ENCODE measurements at places on chromosomes 7 and 10.
A peak's percentile ranks its signal among the peaks of the same experiment; 100 is the strongest.

DNA sequence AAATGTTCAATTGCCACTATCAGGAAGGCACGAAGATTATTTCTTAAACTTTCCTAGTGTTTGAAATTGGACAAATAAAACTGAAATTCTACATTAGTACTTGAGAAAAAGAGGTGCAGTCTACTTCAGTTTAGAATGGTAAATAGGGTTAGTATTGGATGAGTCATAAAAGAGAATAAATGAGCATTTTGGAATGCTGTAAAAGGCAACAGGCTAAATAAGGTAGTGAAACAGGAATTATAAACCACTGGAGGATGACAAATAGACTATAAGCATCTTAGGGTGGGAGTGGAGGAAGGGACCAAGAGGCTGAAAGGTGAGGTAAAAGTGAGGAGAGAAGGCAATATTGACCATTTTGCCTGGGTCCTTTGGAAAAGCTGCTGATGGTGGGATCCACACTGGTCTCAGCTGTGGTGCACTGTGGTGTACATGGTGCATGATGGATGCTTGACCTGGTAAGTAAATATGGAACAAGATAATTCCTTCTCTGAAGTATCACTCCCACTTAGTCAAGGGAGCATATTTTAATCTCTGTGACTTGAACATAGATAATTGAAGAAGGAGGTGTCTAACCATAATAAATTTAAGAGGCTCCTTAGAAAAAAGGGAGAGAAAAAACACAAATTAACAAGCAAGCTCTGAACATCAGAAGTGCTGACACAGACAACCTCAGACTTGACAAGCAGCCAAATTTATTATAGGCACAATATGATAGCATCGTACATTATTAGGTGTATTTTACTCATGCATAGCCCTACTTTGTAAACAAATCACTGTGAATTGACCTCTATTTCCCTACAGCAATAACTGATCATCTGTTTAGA, 76.4 kb upstream of the SCIN start:
- no peak for DNase-seq

DNA sequence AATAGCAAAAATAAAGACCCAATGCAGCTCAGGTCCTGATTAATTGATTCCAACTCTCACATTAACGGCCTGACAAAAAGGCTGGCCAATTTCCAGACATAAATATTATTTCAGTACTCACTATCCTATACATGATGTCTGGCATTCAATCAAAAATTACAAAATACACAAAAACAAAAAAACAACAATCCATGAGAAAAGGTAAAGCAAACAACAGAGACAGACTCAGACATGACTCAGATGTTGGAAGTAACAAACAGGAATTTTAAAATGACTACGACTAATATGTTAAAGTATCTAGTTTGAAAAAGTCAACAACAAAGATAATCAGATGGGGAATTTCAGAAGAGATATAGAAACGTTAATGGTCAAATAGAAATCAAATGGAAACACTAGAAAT, 152.8 kb downstream of the AMPH start:
- no peak for DNase-seq

DNA sequence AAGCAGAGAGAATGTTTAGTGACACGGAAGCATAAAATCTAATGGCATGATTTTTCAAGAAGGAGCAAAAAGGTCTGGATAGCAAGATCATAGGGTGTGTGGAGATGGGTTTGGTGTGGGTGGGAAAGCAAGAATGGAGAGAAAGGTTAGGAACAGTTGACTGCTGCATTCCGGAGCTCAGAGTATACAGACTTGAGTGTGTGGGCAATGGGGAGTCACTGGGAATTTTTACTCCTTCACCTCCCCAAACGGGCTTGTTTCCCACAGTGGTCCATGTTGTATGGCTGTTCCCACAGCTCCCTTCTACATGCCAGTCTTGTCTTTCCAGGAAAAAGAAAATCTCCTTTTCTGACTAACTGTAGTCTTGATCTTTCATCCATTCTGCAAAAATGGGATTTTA, 122.1 kb downstream of the CDK6 start:
- DNase-seq, result no peak

- no peak for DNase-seq
Measured at GRCh38 chr10:50398381-50398780, 147.1 kb upstream of the ASAH2 start.

GRCh38 chr7:119343289-119343688, 929.7 kb upstream of the KCND2 start:
- no peak for DNase-seq

GRCh38 chr10:78861529-78862327, 207.0 kb upstream of the ZMIZ1 start:
- DNase-seq, result no peak

DNA sequence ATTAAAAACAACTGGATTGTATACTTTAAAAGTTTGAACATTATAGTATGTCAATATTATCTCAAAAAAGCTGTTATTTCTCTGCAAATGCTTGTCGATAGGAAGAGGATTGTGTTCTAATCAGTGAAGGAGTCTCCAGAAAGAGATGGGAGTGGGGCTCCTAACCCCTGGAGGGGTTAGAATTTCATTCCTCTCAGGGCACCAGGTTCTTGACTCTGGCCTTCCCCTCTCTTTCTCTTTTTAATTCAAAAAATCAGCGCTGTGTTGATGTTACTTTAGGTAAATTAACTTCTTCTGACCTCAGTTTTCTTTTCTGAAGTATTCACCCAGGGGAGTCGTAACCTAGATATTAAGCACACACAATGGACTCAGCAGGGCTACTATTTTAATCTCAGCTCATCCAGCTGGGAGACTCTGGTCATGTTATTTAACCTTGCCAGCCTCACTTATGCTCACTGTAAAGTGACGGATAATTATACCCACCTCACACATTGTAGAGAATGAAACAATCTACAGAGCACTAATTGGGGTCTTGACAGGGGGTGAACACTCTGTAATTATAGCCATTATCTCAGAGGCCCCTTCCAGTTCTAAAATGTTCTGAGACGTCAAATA, 59.4 kb downstream of the GCC1 start:
- DNase-seq, result no peak

GRCh38 chr7:129163875-129164544, 19.5 kb downstream of the TSPAN33 start:
- no peak for DNase-seq

DNA sequence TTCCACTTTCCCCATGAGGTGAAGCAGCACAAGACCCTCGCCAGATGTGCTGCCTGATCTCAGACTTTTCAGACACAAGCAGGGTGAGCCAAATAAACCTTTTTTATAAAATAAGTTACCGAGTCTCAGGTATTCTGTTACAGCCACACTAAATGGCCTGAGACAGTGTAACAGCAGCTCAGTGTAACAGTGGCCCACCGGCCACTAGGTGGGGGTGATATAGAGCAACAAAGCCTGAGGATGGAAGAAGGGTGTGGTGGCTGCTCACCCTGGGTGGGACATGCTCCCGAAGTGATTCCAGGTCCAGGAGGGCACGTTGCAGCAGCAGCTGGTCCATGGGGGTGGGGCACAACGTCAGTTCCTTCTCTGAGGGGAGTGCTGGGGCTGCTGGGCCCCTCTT, 44.6 kb downstream of the BMS1 start:
- no peak for DNase-seq

DNA sequence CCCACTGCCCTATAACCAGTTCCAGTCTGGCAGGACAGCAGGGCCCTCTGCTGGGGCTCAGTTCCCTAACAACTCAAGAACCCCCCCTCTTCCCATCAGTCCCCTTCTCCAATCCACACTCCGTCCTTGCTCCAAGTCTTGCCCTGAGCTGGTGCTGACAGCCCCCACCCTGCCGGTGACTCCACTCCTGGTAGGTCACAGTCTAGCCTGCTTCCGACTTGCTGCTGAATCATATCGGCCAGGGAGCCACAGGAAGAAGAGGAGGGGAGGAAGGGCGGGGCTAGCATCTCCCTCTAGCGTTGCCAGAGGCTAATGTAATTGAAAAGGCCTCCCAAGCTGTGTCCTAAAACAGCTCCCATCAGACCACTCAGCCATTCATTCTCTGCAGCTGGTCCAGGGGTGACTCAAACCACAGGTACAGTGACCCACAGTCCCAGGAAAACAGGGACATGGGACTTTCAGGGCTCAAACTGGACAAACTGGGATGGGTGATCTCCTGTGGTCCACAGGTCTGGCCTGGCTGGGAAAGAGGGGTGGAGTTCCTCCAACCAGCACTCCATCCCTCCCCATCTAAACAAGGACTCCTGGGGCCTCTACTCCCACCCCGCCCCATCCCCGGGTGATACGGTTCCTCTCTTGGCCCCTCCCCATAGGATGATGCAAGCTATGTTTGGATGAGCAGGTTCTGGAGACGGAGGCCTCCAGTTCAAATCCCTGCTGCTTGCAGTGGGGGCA, 158.8 kb downstream of the SH3PXD2A start:
- peak; percentile 69 for DNase-seq

DNA sequence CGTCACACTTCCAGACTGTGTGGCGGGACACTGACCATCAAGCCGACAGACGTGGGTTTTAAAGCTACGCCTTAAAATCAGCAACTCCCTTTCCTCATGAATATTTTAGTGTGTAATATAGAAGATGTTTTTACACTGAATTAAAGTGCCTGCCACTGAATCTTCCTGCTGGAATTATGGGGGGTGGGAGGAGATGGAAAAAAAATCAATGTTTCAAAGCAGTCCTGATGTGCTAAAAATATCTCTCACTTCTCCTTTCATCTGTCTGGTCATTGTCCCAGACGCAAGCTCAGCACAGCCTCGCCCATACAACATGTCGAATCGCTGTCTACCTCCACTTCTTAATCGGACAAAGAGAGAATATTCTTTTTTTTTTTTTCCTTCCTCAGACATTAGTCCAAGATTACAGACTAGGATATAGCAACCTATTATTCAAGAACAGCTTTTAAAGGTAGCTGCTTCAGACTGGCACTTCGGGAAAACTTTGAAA, 165.1 kb upstream of the KLF14 start:
- DNase-seq, result no peak

GRCh38 chr7:93566876-93567275, 7.6 kb downstream of the CALCR start:
- DNase-seq, result no peak

DNA sequence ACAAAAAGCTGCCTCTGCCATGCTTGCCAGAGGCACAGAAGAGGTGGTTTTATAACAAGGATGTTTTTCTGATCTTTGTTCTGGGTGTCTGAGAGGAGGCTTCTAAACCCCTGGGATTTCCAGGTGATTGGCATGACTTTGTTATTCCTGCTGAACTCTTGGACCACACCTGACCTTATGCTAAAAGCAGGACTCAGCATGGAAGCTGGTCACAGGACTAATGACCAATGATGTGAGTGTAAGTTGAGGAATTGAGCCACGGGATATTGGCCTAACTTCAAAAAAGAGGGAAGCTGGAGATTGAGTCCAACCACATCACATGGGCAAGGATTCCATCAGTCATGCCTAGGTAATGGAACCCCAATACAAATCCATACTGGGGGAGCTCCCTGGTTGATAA, 437.9 kb downstream of the POM121L12 start:
- DNase-seq, result no peak

- DNase-seq, result no peak
Measured at GRCh38 chr7:154817224-154817896, 185.6 kb downstream of the PAXIP1 start.

DNA sequence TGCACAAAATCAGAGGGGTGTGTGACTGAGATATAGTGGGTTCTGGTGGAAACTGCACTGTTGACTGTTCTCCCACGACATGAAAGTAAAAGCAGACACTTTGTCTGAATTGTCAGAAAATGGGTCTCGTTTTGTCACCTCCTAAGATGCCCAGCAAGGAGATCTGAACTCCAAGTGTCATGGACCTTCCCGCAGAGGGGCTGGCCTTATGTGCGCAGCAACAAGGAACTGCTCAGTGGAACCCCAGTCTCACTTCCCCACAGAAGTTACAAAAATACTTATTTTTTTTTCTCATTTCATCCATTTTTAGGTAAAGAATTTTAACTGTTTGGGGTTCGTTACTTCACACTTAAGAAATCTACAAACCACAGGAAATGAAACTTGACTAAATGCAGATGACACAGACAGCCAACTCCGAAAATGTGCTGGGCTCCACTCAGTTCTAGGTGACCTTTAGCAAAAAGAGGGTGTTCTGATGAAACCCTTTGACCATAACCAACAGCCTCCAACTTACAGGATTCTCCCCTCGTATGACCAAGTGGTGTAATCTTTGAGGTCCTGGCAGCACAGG, 115.0 kb downstream of the FAM107B start:
- peak; percentile 11 for DNase-seq

Measured in activated T-cell treated with anti-CD3 and anti-CD28 coated beads, Interleukin-2, amount 50 U/mL, for 4 hours (primary cell).